CD4-positive, CD25-positive, alpha-beta regulatory T cell (primary cell): ENCODE measurements at places on chromosomes 7 and 10.

DNA sequence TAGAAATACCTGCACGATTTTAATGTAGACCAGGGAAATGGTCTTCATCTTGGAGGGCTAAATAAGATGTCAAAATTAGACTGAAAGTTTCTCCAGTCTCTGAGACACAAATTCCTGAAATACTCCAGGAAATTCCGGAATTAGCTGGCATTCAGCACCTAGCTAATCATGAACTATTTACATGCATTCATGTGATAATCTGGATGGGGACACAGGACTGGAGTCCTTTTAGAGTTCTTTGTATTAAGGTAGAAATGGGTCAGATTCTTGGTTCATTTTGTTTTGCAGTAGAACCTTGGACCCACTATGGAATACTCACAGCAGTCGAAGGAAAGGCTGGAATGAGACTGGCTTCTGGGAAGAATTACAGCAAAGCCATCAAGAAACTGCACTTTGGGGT lies 65.3 kb upstream of the MDFIC start:
- DNase-seq: no peak

GRCh38 chr10:36638462-36639155 lies 486.8 kb upstream of the ANKRD30A start:
- DNase-seq: no peak

- DNase-seq: peak; percentile 29
Measured at GRCh38 chr10:21526860-21527597, 1.5 kb upstream of the SKIDA1 start.

GRCh38 chr7:74606101-74606908 lies 51.2 kb upstream of the GTF2I start:
- DNase-seq: peak; percentile 59

DNA sequence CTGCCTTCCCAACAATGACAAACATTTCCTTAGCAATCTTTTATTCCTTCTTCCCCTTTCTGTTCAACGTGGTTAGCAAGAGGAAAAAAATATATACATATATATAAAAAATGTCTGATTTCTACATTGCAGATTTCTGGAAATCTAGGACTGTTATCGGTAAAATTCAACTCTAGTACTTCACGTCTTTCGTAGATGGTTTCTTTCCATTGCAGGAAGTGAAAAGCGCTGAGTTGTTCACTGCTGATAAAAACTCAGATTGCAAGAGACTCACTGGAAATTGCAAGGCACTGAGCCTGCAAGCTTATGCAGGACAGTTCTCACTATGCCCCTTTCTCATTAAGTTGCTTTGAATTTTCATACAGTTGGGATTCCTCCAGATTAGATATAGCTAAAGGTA lies 23.9 kb downstream of the KIN start:
- DNase-seq: no peak

GRCh38 chr10:5500910-5501309 lies 1.5 kb upstream of the CALML5 start:
- no peak for DNase-seq

DNA sequence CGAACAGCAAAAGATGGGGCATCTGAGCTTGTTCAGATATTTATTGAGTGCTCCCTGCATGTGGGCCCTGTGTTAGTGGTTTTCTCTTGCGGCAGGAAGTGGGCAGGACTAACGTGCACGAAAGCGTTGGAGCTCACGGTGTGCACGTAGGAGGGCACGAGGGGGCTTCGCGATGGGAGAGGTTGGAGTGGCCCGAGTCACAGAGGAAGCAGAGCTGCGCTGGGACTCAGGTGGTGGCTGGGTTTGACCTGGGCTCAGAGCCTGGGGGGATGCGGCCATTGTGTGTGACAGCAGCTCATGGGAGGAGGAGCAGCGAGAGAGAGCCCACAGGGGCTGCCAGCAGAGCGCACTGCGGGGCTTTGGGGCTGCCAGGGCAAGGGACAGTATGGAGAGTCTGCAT lies 7.7 kb downstream of the ZSCAN25 start:
- peak; percentile 65 for DNase-seq

GRCh38 chr10:28072573-28072972 lies 73.7 kb upstream of the ODAD2 start:
- DNase-seq: no peak

DNA sequence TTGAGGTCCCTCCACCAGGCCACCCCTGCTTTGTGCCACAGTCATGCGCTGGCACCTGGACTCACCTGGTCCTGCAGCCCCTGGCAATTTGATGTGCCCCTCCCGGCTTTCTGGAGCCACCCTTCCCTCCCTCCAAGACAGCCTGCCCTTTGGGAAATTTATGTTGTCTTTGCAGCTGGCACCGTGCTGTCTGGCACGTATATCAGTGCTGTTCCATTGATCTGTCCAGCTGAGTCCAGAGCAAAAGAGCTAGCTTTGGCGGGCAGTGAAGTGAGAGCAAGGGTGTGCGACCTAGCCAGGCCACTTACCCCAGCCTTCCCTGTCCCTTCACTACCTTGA lies 5.7 kb downstream of the RARRES2 start:
- no peak for DNase-seq

DNA sequence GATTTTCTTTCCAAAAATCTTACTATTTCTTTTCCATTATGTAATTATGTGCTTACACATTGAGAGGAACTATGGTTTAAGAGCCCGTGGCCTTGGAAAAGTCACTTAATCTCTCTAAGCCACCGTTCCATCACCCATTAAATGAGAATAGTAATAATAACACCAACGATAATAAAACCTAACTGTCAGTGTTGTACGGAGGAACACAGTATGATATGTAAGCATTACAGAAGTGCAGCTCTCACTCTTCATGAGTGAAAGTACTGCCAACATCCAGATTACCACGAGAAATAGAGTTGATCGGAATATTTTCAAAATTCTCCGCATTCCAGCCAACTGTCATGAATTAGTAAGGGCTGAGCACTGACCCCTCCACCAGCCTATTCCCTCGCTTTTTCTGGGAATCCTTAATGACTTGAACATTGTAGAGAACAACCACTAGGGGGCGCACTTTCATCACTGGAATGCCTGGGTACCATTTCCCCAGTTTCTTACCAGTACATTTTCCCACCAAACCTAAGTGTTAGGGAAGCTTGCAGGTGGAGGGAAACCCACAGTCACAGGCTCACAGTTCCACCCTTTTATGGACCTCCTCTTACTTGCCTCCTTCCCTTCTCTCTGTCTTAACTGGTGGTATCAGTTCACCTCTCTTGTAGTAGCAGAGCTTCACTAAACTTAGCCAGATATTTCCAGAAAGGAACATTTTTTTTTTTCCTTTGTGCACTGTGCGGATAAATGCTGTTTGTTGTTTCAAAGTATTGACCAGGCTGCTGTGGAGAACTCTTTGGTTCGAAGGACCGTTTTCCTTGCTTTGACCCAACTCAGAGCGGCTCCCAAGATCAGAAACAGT lies 27.8 kb downstream of the NKX2-3 start:
- peak; percentile 30 for DNase-seq

DNA sequence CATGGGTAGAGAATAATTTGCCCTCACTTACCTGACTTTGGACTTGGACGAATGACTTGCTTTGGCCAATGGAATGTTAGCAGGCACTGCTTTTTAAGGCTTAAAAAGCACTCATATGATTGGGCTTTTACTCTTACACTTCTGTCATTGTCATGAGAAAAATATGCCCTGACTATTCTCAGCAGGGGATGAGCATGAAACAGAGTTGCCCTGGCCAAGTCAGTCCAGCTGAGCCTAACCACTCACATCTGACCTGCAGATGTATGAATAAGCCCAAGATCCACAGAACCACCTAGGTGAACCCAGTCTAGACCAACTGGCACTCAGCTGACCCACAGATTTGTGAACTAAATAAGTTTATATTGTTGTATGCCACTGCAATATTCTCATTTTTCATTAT lies 573.5 kb downstream of the TNS3 start:
- DNase-seq: no peak

DNA sequence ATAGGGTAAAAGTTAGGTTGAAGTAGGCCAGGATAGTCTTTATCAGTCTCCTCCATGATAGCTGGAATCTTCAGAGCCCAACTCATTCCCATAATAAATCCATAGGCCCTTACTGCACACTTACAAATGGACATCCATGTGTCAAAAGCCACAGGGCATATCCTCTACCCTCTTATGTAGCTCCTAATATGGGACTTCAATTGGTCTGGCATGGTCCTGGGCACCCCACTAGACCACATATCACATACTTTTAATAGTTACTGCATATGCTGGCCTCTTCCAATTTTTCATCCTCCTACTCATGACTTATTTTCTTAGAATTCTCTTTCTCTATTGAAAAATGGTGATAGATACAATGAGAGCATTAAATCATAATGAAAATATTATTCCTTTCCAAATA lies 169.3 kb downstream of the MAGI2 start:
- no peak for DNase-seq

DNA sequence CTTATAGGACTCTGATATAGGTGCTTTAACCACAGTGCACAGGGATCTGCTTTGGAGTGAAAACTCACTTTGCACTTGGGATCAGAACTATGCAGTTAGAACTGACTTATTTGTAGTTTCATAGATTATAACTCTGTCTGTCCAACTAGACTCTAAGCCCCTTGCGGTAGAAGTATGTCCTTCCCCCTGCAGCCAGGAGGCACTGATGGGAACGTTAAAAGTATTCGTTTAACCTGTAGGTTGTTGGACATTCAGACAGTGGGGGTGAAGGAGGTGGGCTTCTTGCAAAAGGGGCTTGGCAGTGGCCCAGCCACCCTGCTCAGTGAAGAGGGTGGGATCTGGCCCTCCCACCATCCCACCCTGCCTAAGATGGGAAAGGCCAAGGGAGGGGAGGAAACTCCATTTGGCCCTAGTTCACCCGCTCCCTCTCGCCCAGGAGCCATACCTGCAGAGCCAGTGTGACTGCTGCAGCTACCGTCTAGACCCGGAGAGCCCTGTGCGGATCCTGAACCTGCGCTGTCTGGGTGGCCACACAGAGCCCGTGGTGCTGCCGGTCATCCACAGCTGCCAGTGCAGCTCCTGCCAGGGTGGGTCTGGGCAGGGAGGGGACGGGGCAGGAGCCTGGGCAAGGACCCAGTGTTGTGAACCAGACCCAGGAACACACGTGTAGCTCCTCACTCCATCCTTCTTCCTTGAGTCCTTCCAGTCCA lies 5.7 kb upstream of the ZNF862 start:
- DNase-seq: no peak

DNA sequence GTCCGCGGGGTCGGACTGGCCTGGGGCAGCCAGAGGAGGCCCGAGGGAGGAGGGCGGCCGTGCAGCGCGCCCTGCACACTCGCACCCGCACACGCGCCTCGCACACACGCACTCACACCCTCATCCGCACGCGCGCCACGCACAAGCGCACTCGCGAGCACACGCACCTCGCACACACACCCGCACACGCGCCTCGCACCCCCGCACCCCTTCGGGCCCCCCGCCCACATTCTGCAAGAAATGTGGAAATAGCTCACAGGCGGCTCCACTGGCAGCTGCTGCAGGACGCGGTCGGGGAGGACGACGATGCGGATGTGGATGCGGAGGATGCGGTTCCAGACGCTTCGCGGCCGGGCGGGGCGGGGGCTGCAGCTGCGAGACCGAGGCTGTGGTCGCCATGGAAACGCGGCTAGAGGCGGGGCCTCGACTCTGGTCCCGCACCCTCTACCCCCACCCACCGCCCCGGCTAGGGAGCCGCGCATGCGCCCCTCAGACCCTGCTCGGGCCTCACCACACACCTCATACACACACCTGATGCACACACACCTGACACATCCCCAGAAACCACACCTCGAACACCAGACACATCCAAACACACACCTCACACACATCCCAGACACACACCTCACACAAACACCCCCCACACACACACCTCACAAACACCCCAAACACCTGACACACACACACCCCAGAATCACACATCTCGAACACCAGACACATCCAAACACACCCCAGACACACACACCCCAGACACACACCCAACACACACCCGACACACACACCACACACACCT lies at the start of gene CALY:
Gene CALY, minus strand, starts transcription at position 320 of the 793 bp plus-strand sequence. CDS start 7,907 bp downstream, outside the sequence.
- DNase-seq: peak; percentile 85

GRCh38 chr7:148121401-148121800 lies 469.2 kb upstream of the C7orf33 start:
- DNase-seq: no peak

DNA sequence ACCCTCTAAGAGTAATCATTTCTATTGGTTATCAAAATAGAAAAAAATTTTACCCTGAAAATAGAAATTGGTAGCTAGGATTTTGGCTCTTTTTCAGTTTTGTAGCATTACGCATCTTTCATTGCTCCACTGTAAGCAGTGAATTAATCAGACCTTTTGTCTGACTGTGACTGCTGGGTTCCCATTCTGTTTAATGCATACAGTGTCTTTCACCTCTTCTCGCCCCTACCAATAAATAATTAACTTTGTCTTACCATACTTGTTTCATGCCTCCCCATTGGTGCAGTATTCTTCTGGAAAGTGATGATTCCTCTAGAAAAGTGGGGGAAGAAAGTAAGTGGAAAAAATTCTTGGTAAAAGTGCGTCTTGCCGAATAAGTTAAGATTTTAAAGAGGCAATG lies 73.2 kb downstream of the AP3M1 start:
- DNase-seq: no peak

- no peak for DNase-seq
Measured at GRCh38 chr10:33193701-33194521, 140.6 kb downstream of the NRP1 start.

DNA sequence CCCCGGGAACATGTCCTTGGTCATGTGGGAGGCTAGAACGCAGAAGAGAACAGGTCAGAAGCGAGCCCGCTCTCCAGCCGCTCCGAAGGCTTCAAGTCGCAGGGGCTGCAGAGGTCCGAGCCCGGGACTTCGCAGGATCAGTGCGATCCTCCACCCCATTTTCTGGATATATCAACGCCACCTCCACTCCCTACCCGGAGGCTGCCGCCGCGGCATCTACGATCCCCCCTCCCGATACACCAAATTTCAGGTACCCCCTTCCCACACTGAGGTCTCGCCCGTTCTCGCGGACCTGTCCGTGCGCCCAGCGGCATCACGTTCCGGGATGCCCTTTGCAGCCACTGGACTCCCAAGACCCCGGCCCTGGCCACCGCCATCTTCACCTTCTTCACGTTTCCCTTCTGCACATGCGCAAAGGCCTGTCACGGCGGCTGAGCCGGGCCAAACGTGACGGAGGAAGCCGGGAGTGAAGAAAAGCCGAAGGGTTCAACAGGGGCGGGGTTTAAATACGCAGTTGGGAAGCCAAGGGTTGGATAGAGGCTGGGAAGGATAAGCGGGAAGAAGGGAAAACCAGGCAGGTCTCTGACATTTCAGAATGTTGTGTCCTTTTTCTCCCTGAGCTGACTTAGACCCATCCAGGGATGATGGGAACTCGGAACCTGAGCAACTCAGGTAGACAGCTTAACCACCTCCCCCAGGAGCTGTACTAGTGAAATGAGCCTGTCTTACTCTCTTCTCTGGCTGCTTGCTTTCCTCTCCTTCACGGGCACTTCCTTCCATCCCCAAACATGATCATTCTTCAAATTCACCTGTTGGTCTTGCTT lies at the start of gene NDUFB8:
Gene NDUFB8, minus strand, starts transcription at position 397 of the 824 bp plus-strand sequence. Its CDS starts 20 bp downstream, at position 377.
- DNase-seq: peak; percentile 91

- no peak for DNase-seq
Measured at GRCh38 chr10:90430186-90430585, 427.7 kb downstream of the HTR7 start.

GRCh38 chr7:25069900-25070443 lies 55.1 kb downstream of the CYCS start:
- peak; percentile 62 for DNase-seq

GRCh38 chr7:141654551-141654950 lies 47.4 kb downstream of the DENND11 start:
- DNase-seq: peak; percentile 72

GRCh38 chr10:72254813-72255568 lies 18.7 kb upstream of the DDIT4 start:
- DNase-seq: no peak
